Lung (tissue), 17 donors: ENCODE measurements at places on chromosomes 11 and 22.

DNA sequence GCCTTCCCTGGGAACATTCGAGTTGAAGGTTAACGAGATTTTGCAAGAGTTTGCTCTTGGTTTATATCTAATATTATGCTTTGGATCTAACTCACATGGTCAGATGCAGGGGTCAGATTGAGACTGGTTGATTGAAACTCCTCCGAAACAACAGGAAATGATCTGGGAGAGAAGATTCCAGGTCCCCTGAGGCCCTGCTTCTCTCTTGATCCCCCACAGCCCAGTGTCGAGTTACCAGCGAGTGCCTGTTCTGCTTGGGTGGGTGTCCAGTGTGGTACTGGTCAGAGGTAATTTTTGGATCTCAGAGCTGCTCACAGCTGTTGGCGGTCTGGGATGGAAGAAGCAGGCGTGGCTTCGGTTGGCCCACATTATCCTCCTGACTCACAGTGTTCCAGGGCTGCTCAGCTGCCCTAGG lies 9.2 kb downstream of the FBLN1 start:
- peaks cover 29% of the 10 kb centered on the region for H3K36me3 ChIP-seq
- H3K27me3 ChIP-seq = no peaks in the 10 kb centered on the region
- no peak overlapping the region for H3K27ac ChIP-seq
- peak; percentile 89 for DNase-seq
- peaks cover 25% of the 10 kb centered on the region for H3K4me1 ChIP-seq

- H3K36me3 ChIP-seq = no peaks in the 10 kb centered on the region
- H3K27ac ChIP-seq = no peak overlapping the region
- H3K4me3 ChIP-seq = no peak overlapping the region
- DNase-seq = peak; percentile 38
- H3K27me3 ChIP-seq = no peaks in the 10 kb centered on the region
Measured at GRCh38 chr22:48488149-48488551, 1339.5 kb downstream of the BRD1 start.

- no peak overlapping the region for H3K27ac ChIP-seq
- no peaks in the 10 kb centered on the region for H3K27me3 ChIP-seq
- H3K36me3 ChIP-seq = no peaks in the 10 kb centered on the region
- H3K4me3 ChIP-seq = no peak overlapping the region
- no peak for DNase-seq
Measured at GRCh38 chr11:11401960-11402535, 49.0 kb upstream of the CSNK2A3 start.

GRCh38 chr11:31711137-31711536 lies 100.0 kb downstream of the PAX6 start:
- H3K36me3 ChIP-seq = peaks cover 3% of the 10 kb centered on the region
- H3K27ac ChIP-seq = no peak overlapping the region
- no peaks in the 10 kb centered on the region for H3K4me1 ChIP-seq
- H3K4me3 ChIP-seq = no peak overlapping the region

DNA sequence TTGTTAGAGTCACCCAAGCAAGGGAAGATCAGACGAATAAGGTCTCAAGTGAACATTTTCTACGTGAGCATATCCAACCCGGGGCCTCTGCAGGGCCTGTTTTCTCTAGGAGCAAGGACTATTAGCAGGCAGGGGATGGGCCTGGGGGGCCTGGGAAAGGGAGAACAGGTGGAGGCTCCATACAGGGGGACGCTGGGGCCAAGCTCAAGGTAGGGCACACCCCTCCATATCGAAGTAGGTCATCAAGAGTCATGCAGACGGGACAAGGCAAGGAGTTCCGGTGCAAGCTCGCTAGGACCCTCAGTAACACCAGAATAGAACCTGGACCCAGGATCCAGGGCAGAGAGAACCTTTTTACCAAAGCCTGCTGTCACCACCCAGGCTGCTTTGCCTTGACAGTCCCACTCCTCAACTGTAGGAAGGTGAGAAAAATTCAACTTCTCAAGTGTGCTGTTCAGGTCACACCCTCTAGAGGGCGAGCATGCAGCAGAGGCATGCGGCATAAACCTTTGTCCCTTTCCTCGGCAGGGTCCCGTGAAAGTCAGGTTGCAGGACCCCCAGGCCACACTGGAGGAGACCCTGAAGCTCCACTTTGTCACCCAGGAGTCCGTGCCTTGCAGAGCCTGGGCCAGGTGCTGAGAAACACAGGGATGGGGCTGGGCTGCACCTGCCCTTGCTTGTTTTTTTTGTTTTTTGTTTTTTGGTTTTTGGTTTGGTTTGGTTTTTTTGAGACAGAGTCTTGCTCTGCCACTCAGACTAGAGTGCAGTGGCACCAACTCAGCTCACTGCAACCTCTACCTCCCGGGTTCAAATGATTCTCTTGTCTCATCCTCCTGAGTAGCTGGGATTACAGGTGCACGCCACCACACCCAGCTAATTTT lies 8.6 kb upstream of the APOBEC3B start:
- no peaks in the 10 kb centered on the region for H3K27me3 ChIP-seq
- no peaks in the 10 kb centered on the region for H3K36me3 ChIP-seq
- no peaks in the 10 kb centered on the region for H3K4me1 ChIP-seq
- H3K27ac ChIP-seq = no peak overlapping the region
- no peak overlapping the region for H3K4me3 ChIP-seq

GRCh38 chr11:57481915-57482781 lies 21.8 kb downstream of the RTN4RL2 start:
- H3K27ac ChIP-seq = no peak overlapping the region
- no peak overlapping the region for H3K4me3 ChIP-seq
- DNase-seq = no peak
- H3K27me3 ChIP-seq = peaks cover 25% of the 10 kb centered on the region
- H3K36me3 ChIP-seq = no peaks in the 10 kb centered on the region
- peaks cover 5% of the 10 kb centered on the region for H3K4me1 ChIP-seq

- peak; percentile 77 for DNase-seq
- peaks cover 8% of the 10 kb centered on the region for H3K4me1 ChIP-seq
- no peaks in the 10 kb centered on the region for H3K36me3 ChIP-seq
- H3K27ac ChIP-seq = peak overlapping the region; percentile 3
Measured at GRCh38 chr11:8838248-8838647, 72.7 kb upstream of the AKIP1 start.

GRCh38 chr11:46378296-46378695 lies 3.2 kb upstream of the MDK start:
- peaks cover 11% of the 10 kb centered on the region for H3K36me3 ChIP-seq
- no peak overlapping the region for H3K4me3 ChIP-seq
- H3K4me1 ChIP-seq = peaks cover 7% of the 10 kb centered on the region
- H3K27ac ChIP-seq = no peak overlapping the region
- no peaks in the 10 kb centered on the region for H3K27me3 ChIP-seq

GRCh38 chr22:50242406-50242949 lies 2.3 kb downstream of the TUBGCP6 start:
- DNase-seq = no peak
- H3K36me3 ChIP-seq = peaks cover 21% of the 10 kb centered on the region
- H3K27ac ChIP-seq = no peak overlapping the region
- no peaks in the 10 kb centered on the region for H3K27me3 ChIP-seq
- peaks cover 40% of the 10 kb centered on the region for H3K4me1 ChIP-seq
